ENCODE measurements at places on chromosomes 16 and 17.

DNA sequence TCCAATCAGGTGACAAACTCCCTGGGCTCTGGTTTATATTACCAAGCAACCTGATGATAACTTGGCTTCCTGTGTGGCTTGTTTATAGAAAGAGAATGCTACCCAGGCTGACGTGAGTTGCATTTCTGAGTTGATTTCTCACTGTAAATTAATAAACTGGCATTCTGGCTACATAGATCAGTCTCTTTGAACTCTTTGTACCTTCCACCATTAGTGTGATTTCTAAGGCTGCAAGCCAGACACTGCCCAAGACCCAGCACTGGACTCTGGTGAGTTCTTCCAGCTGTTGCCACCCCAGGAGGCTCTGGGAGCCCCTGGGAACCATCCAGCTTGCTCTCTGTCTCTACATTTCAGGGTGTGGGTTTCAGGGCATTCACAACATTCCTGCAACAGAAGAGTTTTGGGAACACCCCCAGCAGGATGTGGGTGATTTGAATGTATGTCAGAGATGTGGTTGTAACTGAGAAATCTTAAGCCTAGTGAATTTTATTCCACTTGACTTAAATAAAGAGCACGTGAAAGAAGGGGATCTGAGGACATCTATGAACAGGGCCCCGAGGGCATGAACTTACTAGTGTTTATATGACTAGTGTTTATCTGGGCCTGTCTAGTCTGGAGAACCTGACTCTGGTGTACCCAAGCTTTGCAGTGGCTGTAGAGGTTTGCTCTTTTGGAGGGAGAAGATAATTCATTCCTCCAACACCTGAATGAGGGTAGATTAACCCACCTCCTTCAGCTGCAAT lies 30.3 kb upstream of the LRRC37A start:
- no peak for DNase-seq

DNA sequence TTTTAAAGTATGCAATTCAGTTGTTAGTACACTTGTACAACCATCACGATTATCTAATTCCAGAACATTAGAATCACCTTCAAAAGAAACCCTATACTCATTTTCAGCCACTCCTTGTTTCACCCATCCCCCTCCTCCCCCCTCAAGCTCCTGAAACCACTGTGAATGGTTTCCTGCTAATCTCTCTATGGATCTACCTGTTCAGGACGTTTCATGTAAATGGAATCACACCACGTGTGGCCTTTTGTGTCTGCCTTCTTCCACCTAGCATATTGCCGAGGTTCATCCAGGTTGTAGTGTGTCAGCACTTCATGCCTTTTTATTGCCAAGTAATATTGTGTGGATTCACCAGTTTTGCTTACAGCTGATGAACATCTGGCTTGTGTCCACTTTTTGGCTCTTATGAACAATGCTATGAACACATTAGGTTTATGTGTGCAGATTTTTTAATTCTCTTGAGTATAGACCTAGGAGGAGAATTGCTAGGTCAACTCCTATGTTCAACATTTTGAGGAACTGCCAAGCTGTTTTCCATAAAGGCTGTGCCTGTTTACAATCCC lies 17.8 kb downstream of the EIF4A3 start:
- no peak for DNase-seq

DNA sequence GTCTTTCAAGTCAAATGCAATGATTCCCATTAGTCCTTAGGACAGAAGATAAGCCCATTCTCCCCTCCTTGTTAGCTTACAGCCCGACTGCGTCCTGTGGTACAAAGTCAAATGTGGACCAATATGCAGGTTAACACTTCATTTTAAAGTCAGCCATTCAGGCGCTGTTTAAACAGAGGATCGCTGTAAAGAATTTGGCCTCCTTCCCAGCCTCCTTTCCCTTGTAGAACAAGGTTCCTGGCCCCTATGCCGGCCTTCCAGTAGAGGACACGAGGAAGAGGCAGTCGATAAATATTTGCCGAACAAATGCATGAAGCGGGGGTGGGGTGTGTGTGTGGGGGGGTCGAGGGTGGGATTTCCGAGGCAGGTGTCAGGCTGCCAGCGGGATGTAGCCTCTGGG lies 4.3 kb downstream of the SDK2 start:
- peak; percentile 92 for DNase-seq

DNA sequence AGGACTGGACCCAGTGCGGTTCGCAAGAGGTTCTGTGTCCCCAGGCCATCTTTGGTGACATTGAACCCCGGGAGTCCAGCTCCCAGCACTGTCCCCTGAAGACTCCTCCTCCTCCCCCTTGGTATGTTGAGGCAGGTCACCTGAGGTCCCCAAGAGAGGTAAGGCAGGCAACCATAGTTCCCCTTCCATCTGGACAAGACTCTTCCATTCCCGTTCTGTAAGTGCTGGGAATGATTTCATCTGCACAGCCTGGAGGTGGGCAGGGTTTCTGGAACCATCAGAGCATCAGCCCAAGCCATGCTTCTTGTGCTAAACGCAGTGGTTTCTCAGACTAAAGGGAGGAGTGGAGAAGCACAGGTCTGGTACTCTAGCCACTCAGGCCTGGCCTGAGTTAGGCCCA lies 24.9 kb downstream of the COPZ2 start:
- no peak for DNase-seq

- DNase-seq, result no peak
Measured at GRCh38 chr16:71893888-71894228, 1.5 kb upstream of the IST1 start.

DNA sequence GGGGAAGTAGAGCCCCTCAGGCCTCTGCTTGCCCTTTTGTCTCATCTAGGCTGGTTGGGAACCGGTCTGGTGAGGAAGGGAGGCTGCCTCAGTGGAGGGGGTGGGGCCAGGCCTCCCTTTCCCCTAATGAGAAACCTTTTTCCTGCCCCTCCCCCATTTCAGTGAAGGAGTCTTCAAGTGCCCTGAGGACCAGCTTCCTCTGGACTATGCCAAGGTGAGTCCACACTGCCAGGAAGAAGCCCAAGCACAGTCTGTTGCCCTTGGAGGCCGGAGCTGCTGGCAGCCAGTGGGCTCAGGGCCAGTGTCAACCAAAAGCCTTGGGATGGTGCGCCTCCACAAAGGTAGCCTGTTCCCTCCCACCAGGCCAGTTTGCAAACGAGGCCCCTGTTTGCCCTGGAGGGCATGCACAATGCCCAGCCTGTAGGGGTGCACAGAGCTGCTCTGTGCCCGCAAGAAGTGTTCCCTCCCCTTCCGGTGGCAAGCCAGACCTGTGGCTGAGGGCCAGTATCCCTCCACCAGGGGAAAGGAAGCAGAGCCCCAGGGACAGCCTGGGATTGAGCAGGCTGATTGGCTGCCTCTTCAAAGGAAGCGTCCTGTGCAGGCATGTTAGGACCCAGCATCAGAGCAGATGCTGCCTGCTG lies 3.4 kb downstream of the TRAF4 start:
- peak; percentile 39 for DNase-seq

DNA sequence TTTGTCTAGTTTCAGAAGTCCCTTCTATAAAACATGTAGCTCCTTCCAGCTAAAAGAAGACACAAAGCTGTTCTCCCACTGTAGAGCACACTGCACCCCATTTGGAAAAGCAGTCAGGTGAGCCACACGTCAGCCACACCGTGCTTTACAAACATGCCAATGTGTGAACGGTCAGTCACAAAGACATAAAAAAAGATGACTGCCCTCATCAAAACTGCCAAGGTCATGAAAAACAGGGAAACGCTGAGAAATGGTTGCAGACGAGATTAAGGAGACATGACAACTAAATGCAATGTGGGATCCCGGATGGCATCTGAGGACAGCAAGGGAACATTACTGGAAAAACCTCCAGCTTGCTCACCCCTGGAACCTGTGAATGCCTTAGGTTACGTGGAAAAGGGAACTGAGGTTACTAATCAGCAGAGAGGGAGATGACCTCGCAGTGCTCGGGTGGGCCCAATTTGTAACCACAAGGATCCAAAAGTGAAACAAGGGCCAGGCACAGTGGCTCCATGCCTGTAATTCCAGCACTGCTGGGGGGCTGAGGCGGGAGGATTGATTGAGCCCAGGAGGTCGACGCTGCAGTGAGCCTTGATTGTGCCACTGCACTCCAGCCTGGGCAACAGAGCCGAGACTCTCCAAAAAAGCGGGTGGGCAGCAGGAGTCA lies 8.1 kb downstream of the ANKRD11 start:
- no peak for DNase-seq

- no peak for DNase-seq
Measured at GRCh38 chr16:56701534-56701933, 19.3 kb downstream of the MT1X start.

- DNase-seq, result no peak
Measured at GRCh38 chr16:28072087-28072486, 8.6 kb upstream of the GSG1L start.

DNA sequence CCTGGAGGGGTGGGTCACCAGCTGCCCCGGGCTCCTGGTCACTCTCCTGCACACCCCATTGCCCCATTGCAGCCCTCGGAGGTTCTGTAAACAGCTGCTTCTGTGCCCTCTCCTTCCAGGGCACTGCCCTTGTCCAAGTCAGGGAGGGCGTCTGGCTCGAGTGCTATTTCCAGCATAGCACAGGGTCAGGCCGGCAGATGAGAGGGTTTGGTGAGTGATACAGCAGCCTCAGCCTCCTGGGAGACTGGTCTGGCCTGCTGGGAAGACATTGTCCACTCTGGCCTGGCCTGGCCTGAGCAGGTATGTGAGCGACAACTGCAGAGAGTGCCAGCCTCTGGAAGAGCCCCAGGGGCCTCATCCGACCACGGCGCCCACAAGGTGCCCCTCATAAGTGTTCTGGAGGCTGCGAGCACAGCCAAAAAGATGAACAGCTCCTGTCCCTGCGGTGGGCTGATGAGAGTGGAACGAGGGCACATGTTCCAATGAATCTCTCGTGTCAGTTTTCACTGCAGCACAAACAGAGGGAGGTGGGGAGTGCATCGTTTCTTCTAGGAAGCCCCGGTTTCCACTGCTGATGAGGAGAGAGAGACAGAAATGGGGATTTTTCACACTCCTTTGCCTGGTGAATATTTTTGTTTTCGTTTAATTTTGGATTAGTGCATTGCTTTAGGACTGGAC lies 105.8 kb upstream of the SDK2 start:
- no peak for DNase-seq

DNA sequence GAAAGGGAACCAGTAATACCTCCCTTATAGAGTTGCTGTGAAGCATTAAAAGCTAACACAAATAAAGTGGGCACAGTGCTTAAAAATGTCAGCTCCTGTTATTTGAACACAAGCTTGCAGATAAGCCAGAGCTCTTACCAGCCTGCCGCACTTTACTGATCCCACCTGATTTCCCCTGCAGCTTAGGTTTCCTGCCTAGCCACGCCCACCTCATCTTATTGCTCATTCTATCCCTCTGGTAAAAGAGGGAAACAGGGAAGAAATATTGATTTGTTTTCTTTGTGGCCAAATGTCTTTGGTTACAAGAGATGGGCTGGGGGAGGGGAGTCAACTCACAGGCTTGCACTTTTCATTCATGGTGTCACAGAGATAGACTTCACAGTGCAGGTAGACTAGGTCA lies 9.6 kb upstream of the GP2 start:
- no peak for DNase-seq

DNA sequence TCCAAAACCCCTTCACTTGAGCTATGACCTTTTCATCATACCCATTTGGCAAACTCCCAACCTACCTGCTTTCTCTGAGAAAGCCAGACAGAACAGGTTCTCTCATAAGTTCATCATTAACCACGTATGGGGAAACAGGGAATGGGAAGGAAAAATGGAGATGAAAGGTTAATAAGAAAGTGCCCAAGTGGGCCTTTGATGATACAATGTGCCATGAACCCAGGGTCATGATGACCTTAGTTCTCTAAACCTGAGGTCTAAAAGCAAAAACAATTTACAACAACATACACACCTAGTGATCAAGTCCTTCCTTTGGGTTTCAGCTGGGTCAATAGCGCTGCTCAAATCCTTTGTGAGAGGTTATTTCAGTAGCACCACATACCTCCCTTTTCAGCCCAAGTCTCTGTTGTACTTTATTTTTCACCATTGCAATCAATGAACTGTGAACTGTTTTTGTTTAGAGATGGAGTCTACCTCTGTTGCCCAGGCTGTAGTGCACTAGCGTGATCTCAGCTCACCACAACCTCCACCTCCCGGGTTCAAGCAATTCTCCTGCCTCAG lies 14.5 kb upstream of the RANGRF start:
- DNase-seq, result no peak

- DNase-seq, result no peak
Measured at GRCh38 chr16:80356365-80356764, 184.4 kb upstream of the DYNLRB2 start.

GRCh38 chr17:78168903-78169793 lies 767 bp downstream of the SYNGR2 start:
- no peak for DNase-seq

DNA sequence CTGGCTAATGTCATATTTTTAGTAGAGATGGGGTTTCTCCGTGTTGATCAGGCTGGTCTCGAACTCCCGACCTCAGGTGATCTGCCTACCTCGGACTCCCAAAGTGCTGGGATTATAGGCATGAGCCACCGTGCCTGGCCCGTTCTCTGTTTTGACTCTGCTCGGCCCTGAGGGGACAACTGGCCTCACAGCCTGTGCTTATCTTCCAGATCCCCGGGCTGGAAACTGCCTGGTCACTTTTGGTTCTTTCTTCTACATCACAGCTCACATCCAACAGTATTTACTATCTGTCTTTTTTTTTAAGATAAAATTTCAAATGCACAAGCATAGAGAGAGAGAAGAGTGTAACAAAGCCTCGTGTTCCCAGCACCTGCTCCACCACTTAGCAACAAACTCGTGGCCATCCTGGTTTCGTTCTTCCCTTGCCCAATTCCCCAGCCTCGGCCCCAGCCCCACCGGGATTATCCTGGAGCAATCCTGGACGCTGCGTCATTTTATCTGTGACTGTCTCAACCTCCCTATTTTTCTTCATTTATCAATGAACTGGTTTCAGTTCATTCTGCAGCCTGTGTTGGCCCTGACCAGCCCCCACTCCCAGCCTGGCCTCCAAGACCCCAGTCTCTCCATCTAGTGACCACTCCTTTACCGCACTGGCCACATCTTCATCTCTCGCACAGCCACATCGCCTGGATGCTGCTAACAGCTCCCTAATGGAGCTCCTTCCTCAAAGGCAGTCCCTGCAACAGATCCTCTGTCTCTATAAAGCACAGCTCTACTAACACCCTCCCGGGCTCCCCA lies 21.1 kb downstream of the PIMREG start:
- no peak for DNase-seq
